Activated CD4-positive, alpha-beta T cell treated with anti-CD3 and anti-CD28 coated beads, Interleukin-2, amount 50 U/mL, for 16 hours (primary cell): ENCODE measurements at places on chromosomes 2 and 18.

GRCh38 chr18:73688851-73689711 lies 458.6 kb downstream of the FBXO15 start:
- DNase-seq, result no peak

DNA sequence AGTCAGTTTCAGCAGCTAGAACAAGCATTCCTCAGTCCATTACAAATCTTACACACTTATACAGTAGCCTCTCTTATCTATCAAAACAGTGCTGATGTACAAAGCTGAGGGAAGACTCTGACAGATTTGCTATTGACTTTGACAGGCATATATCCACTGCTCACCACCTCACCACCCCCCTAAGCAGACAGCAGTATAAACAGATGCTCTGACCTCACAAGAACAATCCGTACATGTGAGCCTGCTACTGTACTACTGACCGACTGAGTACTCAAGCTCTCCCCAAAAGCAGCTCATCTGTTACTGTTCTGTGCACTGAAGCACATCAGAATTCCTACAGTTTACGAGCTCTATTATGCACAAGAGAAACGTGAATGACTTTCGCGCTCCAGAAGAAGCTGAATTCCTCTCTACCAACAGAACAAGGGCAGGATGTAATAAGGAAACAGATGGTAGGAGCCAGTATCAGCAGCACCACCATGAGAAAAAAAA lies 95.6 kb upstream of the PDE1A start:
- no peak for DNase-seq

DNA sequence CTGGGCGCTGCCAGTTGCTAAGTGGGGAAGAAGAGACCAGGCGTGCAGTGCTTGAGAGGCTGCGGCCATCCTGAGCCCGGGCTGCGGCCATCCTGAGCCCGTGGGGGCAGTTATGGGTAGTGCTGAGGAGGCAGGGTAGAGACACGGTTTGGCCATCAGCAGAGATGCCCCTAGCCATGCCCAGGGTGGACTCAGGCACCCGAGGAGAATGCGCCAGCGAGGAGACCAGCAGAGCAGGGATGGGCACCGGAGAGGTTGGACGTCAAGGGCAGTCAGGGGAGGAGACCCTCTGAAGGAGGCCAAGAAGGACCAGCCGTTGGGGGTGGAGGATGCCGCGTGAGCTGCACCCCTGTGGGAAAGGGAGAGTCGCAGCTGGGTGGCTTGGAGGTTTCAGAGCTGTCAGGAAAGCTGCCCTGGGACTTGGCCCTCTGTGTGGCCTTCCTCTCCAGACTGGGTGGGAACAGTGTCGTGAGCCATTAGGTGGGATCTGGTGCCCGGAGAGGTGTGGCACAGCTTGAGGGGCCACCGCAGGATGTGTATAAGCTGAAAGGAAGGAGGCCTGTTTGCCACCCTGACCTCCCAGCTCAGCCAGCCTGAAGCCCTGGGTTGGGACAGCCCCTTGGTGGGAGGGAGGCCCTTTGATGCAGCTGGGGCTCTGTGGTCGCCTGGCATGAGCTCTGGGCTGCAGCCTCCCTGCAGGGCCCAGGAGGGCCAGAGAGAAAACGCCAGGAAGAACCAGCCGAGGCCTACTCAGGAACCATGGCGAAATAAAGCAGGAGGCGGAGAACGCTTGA lies 56.0 kb downstream of the SH3BP4 start:
- DNase-seq, result no peak

- no peak for DNase-seq
Measured at GRCh38 chr2:236284208-236284607, 20.0 kb upstream of the ASB18 start.

GRCh38 chr2:30218814-30219213 lies 12.5 kb upstream of the LBH start:
- DNase-seq, result no peak

GRCh38 chr2:2188941-2189340 lies 142.1 kb downstream of the MYT1L start:
- no peak for DNase-seq

DNA sequence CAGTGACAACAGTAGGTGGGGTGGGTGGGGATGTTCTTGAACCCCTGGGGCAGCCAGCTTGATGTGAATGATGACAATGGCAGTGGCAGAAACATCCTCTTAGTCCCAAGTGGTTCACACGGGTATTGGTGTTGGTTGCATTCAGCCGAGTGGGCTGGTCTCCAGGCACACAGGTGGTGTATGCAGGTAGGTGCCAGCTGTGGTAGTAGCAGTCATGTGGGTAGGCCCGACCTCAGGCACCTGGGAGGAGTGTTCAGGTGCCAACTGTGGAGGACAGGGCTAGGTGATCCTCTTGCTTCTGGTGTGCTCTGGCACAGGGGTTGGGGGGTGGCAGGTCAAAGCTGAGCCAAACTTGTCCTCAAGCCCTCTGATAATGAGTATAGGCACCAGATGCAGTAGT lies 327.6 kb upstream of the CYP26B1 start:
- DNase-seq, result no peak

DNA sequence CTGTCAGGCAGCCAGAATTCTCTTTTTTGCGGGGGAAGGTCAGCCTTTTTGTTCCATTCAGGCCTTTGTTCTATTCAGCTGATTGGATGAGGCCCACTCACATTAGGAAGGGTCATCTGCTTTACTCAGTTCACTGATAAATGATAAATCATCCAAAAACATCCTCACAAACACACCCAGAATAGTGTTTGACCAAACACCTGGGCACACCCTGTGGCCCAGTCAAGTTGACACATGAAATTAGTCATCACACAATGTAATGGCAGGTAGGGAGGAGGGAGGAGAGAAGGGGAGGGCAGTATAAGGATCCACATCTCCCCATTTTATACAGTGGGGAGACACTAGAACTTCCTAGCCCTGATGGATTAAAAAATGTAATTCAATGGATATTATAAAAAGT lies 8.3 kb upstream of the RMC1 start:
- no peak for DNase-seq

GRCh38 chr2:172048508-172049503 lies 36.5 kb upstream of the DLX1 start:
- no peak for DNase-seq
